ENCODE measurements at places on chromosomes 13 and 19. TPM values are rescaled to one million over a fixed set of nuclear protein-coding genes. Genes with fewer than 3 reads are reported as not detected.

DNA sequence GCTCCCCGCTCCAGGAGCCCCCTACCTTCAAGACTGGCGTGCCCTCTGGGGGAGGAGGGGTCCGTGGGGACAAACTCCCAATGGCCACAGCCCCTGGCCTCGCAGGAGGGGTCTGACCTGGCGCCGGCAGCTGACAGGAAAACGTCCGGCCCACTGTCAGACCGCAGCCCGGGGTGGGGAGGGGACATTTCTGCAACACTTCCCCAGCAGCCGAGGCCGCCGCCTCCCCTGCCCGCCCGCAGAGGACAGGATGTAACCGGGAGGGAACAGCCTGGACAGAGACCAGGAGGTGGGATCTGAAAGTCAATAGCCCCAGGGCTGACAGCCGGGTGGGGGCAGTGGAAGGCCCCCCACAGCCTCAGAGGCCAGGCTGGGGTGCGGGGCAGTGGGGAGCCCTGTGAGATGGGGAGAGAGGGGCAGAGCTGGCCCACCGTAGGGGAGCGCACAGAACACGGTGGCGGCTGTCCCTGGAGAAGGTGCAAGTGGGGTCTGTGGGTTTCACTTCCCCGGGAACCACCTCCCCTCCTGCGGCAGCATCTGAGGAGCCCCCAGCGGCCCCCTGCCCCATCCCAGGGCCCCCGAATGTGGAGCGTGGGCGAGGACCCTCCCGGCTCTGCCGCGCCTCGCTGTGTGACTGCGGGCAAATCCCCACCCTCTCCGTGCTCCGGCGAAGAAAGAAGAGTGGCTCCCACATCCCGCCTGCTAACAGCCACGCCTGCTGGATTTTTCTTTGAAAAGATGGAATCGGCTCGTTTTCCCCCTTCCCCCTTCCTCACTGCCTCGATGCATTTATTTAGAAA, at the start of gene PEAK3:
Gene PEAK3 (minus strand): TSS at position 114 of the 800 bp plus-strand sequence. CDS start 1,244 bp downstream, outside the sequence.
- no peaks in the 10 kb centered on the region for H3K27me3 ChIP-seq
- peak; percentile 92 for DNase-seq
- H3K4me1 ChIP-seq = peaks cover 11% of the 10 kb centered on the region
- no peaks in the 10 kb centered on the region for H3K36me3 ChIP-seq

Gene ZNF805
- 14.6 TPM for total RNA-seq

Gene VSTM2B
- not detected for total RNA-seq

Gene LIG4
- total RNA-seq = 10.9 TPM

GRCh38 chr19:19271828-19272599, 1.1 kb downstream of the TM6SF2 start:
- H3K4me3 ChIP-seq = no peak overlapping the region
- H3K36me3 ChIP-seq = peaks cover 14% of the 10 kb centered on the region
- no peak for DNase-seq
- no peaks in the 10 kb centered on the region for H3K27me3 ChIP-seq

DNA sequence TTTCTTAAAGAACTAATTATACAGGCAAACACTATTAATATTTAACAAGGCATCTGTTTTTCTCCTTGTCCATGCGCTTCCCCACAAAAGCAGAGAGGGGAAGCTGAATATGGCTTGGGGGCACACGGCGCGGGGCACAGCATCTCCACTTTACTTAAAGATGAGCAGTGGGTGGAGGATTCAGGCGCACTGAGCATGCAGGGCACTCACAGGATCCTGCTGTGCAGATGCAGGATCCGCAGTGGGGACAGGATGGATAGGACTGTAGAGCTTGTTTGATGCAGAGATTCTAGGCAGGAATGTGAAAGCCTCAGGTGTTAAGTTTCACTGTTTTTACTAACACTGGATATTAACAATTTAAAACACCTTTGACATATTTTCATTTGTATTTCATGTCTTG, 43.3 kb downstream of the ATP11A start:
- H3K27ac ChIP-seq = no peak overlapping the region
- no peaks in the 10 kb centered on the region for H3K36me3 ChIP-seq
- no peak for DNase-seq
- H3K4me1 ChIP-seq = peaks cover 13% of the 10 kb centered on the region

GRCh38 chr19:14440049-14440448, 6.9 kb downstream of the PKN1 start:
- H3K27ac ChIP-seq = peak overlapping the region; percentile 74
- peaks cover 42% of the 10 kb centered on the region for H3K36me3 ChIP-seq
- no peaks in the 10 kb centered on the region for H3K27me3 ChIP-seq
- H3K4me3 ChIP-seq = peak overlapping the region; percentile 47

DNA sequence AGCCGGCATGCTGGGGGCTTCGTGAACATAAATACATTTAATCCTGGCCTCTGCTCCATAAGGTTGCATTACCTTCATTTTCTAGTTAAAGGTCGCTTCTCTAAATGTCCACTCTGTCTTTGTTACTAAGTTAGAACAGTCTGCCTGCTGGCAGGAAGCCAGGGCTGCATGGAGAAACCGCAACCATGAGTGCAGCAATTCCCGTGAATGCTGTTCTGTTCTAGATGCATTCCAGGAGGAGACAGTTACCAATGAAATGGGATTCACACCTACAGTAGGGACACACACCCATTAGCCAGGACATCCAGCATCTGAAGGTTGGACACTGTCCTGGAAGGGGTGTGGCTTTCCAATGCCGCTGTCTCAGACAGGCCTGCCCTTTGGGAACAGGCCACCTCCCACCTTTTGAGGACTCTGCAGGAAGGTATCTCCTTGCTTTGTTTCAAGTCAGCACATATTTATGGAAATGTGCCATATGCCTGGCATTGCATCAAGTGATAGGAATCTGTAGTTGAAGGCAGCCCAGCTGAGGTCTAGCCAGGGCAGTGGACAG, 129.7 kb downstream of the SLC7A1 start:
- no peak overlapping the region for H3K4me3 ChIP-seq
- H3K36me3 ChIP-seq = no peaks in the 10 kb centered on the region
- DNase-seq = no peak
- no peak overlapping the region for H3K27ac ChIP-seq
- H3K4me1 ChIP-seq = no peaks in the 10 kb centered on the region
- H3K27me3 ChIP-seq = peaks cover 6% of the 10 kb centered on the region

Gene ZNF880
- total RNA-seq = 17.8 TPM

- no peak overlapping the region for H3K27ac ChIP-seq
- no peak overlapping the region for H3K4me3 ChIP-seq
- H3K36me3 ChIP-seq = no peaks in the 10 kb centered on the region
- no peaks in the 10 kb centered on the region for H3K27me3 ChIP-seq
- no peak for DNase-seq
- H3K4me1 ChIP-seq = no peaks in the 10 kb centered on the region
These were observed 67.9 kb downstream of the EFNB2 start for GRCh38 chr13:106467427-106468122.

Gene U2AF1L4
- 26.3 TPM for total RNA-seq

DNA sequence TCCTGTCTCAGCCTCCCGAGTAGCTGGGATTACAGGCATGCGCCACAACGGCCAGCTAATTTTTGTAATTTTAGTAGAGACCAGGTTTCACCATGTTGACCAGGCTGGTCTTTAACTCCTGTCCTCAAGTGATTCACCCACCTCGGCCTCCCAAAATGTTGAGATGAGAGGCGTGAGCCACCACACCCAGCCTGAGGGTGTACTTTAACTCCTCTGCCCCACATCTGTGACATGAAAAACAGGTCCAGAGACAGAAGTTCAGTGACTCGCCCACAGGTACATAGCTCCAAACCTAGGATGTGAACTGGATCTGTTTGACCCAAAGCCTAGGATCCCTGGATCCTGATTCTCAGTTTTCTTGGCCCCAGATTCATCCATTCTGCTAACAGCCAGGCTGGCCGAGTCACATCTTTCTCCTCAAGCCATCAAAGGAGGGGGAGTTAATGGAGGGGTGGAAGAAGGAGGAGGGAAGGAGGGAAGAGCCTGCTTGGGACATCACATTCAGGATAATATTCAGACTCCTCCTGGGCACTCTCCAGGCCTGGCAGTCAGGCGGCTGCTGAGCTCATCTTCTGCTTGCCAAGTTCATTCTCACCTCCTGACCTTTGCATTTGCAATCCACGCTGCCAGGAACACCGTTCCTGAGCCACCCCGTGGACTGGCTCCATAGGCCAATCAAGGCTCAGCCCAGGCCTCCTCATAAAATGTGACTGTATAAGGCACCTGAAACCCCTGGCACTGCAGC, 3.1 kb downstream of the SPC24 start:
- no peak for DNase-seq
- no peak overlapping the region for H3K4me3 ChIP-seq
- no peaks in the 10 kb centered on the region for H3K36me3 ChIP-seq
- peaks cover 27% of the 10 kb centered on the region for H3K4me1 ChIP-seq

DNA sequence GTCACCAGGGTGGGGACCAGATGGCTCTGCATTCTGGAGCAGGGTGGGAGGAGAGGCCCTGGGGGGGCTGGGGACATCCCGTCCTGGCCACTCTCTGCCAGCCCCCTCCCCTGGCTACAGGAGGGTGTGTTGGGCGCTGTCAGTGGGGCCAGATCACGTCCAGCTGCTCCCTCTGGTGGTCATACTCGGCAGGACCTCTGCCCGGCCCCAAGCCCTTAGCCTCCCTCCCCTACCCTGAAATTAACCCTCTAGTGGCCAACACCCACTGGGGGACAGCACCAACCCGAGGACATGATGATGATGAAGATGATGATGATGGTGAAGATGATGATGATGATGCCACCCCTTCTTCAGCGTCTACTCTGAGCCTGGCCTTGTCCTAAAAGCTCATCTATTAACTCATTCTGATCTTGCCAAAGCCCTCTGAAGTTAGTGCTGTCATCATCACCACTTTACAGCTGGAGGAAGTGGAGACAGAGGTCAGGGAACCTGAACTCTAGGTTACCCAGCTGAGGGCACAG, 590 bp upstream of the LGI4 start:
- no peaks in the 10 kb centered on the region for H3K36me3 ChIP-seq
- no peaks in the 10 kb centered on the region for H3K4me1 ChIP-seq
- no peaks in the 10 kb centered on the region for H3K27me3 ChIP-seq
- peak; percentile 88 for DNase-seq
- peak overlapping the region; percentile 17 for H3K4me3 ChIP-seq
- peak overlapping the region; percentile 48 for H3K27ac ChIP-seq

Gene SHD
- not detected for total RNA-seq

DNA sequence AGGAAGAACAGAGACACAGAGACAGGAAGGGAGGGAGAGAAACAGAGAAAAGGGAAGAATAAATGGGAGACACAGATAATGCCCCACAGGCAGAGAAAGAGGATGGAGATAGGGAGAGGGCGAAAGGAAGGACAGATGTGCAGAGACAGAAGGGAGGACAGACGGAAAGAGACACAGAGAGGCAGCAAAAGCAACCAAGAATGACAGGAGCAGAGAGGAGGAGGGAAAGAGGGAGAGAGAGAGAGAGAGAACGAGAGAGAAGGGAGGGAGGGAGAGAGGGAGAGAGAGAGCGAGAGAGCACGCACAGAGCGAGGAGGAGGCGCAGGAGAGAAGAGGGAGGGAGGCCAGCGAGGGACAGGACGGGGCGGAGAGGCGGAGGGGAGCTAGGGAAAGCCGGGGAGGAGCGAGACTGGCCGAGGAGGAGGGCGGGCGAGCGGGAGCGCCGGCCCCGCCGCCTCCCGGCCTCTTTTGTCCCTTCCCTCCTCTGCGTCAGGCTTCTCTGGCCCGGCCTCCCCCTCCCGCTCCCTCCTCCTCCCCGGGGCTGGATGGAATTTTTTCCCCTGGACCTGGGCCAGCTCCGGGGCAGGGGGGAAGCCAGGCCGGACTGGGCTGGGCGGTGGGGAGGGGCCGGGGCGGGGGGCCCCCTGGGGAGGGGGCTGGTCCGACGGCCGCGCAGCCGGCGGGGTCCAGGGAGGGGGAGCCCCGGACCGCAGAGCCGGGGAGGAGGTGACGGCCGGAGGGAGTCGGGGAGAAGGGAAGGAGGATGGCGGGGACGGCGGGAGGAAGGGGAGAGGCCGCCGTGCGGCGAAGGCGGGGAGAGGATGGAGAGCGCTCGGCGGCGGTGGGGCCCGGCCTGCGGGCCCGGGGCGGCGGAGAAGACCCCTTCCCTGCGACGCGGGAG, 4.2 kb upstream of the SPACA6 start:
- peak overlapping the region; percentile 85 for H3K4me3 ChIP-seq
- H3K4me1 ChIP-seq = peaks cover 20% of the 10 kb centered on the region
- peak overlapping the region; percentile 90 for H3K27ac ChIP-seq
- H3K36me3 ChIP-seq = no peaks in the 10 kb centered on the region

Gene AP1M2
- 37.8 TPM for total RNA-seq

- no peak overlapping the region for H3K27ac ChIP-seq
- H3K27me3 ChIP-seq = no peaks in the 10 kb centered on the region
- DNase-seq = no peak
- H3K36me3 ChIP-seq = peaks cover 18% of the 10 kb centered on the region
- peaks cover 8% of the 10 kb centered on the region for H3K4me1 ChIP-seq
These were observed 2.8 kb upstream of the NUMBL start for GRCh38 chr19:40693150-40693788.

Gene STOML3
- not detected for total RNA-seq

Gene P2RY11
- 13.5 TPM for total RNA-seq

Gene RGL3
- total RNA-seq = 54.6 TPM

DNA sequence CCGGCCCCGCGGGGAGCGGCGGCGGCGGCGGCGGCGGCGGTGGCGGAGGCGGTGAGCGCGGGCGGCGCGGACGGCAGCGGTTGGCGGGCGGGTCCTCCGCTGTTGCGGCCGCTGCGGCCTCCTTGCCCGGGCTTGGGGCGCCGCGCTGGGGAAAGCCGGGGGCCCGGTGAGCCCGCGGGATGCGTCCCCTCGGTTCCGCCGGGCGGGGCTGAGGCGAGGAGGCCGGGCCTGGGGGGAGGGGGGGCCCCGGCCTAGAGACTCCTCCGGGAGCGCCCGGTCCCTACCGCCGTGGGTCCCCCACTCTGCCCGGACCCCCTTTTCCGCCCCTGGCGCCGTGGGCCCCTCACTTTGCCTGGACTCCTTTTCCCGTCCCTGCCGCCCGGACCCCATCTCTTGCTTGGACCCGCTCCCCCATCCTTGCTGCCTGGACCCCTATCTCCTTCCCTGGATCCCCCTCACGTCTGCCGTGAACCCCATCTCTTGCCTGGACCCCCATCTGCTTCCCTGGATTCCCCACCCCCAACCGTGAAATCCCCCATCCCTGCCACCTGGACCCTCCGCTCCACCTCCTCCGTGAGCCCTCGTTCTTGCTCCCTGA, 28.6 kb upstream of the NDUFS7 start:
- peaks cover 7% of the 10 kb centered on the region for H3K4me1 ChIP-seq
- H3K27ac ChIP-seq = no peak overlapping the region
- peak overlapping the region; percentile 82 for H3K4me3 ChIP-seq
- H3K27me3 ChIP-seq = no peaks in the 10 kb centered on the region
- H3K36me3 ChIP-seq = peaks cover 27% of the 10 kb centered on the region
- no peak for DNase-seq

- no peaks in the 10 kb centered on the region for H3K4me1 ChIP-seq
- no peak for DNase-seq
- H3K36me3 ChIP-seq = no peaks in the 10 kb centered on the region
These were observed 36.5 kb upstream of the SACS start for GRCh38 chr13:23469951-23470421.

- no peaks in the 10 kb centered on the region for H3K27me3 ChIP-seq
- no peaks in the 10 kb centered on the region for H3K36me3 ChIP-seq
- no peak for DNase-seq
- no peak overlapping the region for H3K27ac ChIP-seq
- no peak overlapping the region for H3K4me3 ChIP-seq
- H3K4me1 ChIP-seq = no peaks in the 10 kb centered on the region
These were observed 804.2 kb upstream of the SLITRK1 start for GRCh38 chr13:84686458-84686857.

Data from upper lobe of right lung (tissue), 1 donor.